Tongue (tissue), 3 donors: ENCODE measurements at places on chromosomes 1 and 21. TPM values are rescaled to one million over a fixed set of nuclear protein-coding genes. Genes with fewer than 3 reads are reported as not detected.

DNA sequence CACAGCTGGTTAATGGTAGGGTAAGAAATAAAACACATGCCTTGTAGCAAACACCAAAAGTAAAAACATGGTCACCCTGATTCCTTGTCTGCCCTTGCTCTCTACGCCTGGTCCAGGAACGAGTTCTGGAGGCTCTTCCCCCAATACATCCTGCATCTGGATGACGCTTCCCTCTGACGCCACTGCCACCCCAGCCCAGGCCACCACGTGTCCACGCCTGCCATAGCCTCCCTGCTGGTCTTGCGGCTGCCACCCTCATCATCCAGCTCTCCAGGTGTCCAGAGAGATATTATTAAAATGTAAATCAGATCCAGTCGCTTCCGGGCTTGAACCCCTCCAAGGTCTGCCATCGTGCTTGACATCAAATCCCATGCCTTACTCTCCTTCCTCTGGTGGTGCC lies 39.3 kb downstream of the IGSF21 start:
- DNase-seq: no peak

GRCh38 chr1:59502009-59502691 lies 205.3 kb downstream of the FGGY start:
- no peak for DNase-seq

DNA sequence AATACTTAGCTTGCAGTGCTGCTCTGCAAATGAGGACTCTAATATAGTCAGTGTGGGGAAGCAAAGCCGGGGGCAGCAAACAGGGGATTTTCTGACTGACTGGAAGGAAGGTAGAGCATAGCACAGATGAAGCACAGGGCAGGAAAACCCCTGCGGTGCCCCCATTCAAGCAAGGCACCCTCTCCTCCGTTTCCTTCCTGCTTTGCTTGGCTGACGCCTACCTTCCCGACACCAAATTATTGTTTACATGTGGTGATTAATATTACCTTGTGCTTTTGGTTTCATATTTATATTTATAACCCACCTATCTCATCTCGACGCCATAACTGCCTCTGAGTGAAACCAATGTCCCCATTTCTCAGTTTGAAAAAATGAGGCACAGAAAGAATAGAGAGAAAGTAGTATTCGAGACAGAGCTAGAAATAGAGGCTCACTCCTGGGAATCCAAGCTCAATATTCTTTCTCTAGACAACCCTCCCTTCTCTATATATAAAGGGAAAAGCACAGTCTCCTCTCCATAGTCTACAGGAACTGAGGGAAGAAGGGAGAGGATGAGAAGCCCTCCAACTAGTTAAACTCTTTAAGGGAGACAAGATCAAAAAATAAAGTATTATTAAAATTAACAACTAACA lies 41.3 kb downstream of the PIK3C2B start:
- DNase-seq: no peak

GRCh38 chr1:38153066-38153777 lies 106.6 kb upstream of the POU3F1 start:
- DNase-seq: no peak

- DNase-seq: no peak
Observed at GRCh38 chr1:154992721-154993571, 440 bp upstream of the LENEP start.

DNA sequence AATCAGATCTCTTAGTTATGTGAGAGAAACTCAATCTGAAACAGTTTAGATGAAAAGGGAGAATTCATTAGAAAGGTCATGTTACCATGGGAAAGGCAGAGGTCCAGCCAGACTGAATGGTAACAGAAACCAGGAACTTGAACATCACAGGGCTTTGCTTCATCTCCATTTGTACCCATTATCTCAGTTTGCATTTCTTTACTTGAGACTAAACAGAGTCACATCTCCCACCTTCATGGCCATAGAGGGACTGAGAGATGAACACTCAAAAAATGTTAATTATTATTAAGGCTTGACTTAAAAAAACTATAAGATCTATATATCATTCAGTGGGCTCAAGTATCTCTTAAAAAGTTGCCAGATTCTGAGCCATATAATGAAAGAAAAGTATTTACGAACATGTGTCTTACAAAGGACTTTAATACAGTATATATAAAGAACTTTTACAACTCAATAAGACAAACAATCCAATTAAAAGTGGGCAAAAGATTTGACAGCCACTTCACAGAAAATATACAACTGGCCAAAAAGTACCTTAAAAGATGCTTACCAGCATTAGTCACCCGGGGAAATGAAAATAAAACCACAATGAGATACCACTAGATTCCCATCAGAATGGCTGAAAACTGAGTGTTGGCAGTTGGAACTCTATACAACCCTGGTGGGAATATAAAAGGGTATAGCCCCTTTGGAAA lies 13.2 kb downstream of the KYAT3 start:
- DNase-seq: no peak

DNA sequence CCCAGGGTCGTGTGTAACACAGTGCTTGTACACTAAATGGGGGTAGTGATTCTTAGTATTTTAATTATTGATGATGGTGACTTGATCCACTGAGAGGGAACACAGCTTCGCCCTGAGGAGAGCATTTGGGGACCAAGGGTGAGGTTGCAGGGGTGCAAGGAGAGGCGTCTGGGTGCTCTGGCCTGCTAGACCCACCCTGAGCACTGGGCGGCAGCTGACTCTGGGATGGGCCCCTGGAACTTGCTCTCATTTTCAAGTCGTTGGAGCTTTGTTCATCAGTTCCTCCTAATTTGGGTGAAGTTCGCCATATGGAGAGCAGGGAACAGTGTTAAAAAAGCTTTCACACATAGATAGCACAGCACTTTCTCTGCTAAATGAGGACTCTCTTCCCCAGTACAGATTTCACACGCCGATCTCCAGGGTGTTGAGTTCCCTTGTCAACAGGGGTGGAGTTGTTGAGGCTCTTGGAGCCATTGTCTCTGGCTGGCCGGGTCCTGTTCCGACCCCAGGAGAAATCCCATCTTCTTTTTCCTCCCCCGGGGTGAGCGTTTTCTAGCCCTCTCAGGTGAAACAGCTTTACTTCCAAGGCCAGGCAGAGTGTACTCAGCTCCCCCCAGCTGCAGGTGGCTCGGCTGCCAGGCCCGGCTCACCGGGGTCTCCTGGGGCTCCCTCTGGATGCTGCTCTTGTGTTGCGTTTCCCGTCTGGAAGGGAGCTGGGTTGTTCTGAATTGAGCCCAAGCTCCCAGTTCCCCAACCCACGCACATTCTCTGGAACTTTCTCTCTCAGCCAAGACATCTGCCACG lies 367.4 kb downstream of the RPS6KC1 start:
- no peak for DNase-seq

- DNase-seq: no peak
Observed at GRCh38 chr1:111234258-111234657, 6.7 kb downstream of the CHI3L2 start.

DNA sequence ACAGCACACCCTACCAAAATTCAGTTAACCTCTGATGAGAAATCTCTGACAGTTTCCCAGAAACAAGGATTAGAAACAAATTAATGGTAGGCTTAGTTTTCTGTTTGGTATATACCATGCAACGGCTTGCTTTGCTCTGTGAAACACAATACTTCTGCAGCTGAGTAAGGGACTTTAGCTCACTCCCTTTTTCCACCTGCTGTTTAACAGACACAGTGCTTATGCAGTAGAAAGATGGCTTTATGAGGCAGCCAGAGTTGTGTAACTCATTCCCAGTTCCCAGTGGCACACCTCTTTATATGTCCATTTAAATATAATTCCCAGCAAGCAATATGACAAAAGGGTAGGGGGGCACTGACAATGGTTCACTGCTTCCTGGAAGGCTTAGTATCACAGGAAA lies 124.0 kb downstream of the PIGK start:
- DNase-seq: peak; percentile 80

GRCh38 chr1:41560496-41560895 lies 76.0 kb upstream of the EDN2 start:
- no peak for DNase-seq

DNA sequence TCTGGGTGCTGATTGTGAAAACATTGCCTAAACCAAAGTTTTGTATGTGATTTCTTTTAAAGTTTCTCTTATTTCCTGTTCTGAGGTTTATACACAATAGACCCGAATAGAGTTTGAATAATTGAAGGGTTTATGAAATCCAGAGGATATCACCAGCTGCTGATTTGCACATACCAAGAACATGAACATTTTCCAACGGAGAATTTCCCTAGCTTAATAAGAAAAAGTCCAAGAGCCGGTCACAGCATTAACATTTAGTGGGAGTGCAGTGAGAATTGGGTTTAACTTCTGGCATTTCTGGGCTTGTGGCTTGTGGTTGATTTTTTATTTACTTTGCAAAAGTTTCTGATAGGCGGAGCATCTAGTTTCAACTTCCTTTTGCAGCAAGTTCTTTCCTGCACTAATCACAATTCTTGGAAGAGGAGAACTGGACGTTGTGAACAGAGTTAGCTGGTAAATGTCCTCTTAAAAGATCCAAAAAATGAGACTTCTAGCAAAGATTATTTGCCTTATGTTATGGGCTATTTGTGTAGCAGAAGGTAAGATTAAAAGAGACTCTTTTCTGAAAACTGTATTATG lies at the start of gene CFH:
Gene CFH, plus strand, starts transcription at position 407 of the 579 bp plus-strand sequence. Its CDS starts 75 bp downstream, at position 482.
- DNase-seq: peak; percentile 74

Gene BGLAP
- total RNA-seq: 1.0 TPM

Gene NCAM2
- total RNA-seq: 7.1 TPM

Gene KLHL20
- 45.5 TPM for total RNA-seq

Gene SDE2
- total RNA-seq: 39.7 TPM

Gene LHX4
- total RNA-seq: not detected

Gene KIF26B
- total RNA-seq: 4.0 TPM

Gene SH2D1B
- total RNA-seq: 0.62 TPM

Gene HCRTR1
- total RNA-seq: not detected
